ENCODE measurements at places on chromosomes 2 and 18. TPM values are rescaled to one million over a fixed set of nuclear protein-coding genes. Genes with fewer than 3 reads are reported as not detected.

GRCh38 chr2:207513551-207514257, 16.1 kb upstream of the CREB1 start:
- DNase-seq: no peak

DNA sequence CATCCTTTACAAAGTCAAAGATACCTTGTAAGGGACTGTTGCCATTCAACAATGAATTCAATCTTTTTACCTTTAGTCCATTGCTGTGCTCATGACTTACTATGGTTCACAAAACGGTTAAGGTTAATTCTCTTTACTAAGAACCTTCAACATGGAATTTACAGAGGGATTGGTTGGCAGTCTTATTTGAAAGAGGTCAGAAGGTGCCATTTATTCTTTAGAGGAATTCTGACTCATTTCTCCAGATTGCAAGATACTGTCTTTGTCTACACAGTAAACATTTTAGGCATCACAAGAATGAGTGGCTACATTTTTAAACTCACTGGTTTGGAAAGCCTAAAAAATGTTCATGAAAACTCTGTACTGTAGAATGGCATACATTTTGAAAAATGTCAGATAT, 17.4 kb downstream of the KCNH7 start:
- no peak for DNase-seq

- DNase-seq: no peak
Observed at GRCh38 chr18:47926101-47926850, 4.2 kb downstream of the SMAD2 start.

DNA sequence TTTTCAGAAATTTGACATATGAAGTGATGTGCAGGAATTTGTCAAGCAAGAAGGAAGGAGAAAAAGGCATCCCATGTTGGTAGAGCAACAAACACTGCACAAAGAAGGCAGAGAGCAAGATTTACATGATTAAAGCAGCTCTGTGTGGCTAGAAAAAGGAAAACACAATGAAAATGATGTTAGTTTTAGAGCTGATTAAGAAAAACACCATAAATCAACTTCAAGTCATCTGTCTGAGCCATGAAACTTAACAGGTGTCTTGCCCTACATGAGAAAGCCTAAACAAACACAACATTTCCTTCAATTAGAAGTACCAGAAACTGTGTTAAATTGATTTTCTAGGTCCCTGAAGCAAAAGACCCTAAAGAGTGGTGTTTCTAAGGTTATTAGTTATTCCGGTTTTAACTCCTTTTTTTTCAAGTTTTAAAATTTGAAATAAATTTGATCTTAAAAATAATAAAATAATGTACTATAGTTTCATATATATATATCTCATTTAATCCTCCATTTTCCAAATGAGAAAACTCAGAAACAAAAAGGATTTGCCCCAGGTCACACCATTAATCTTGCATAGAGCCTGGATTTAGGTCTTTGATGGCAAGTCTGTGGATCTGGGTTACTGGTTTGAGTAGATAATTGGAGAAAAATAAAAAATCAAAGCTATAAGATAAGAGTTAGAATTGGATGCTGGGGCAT, 8.6 kb upstream of the DSC1 start:
- DNase-seq: no peak

DNA sequence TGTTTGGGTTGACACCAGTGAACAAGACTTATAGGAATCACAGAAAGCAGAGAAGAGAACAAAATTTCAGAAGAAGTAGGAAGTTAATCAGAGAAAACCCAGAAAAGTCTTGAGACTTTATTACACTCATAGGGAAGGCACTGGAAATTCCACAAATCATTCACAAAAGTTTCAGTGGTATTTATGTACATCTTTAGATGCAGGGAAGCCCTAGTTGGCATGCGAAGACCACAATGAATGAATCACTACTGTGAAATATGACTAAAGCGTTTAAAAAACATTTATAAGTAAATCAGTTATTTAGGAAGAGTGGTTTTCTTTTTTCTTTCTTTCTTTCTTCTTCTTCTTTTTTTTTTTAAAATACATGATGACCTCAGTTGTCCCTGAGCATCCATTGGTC, 105.1 kb downstream of the NUP35 start:
- no peak for DNase-seq

GRCh38 chr2:165471349-165471950, 2.0 kb downstream of the CSRNP3 start:
- no peak for DNase-seq

GRCh38 chr2:210527286-210527685, 29.1 kb upstream of the CPS1 start:
- no peak for DNase-seq

The ANKRD30B gene
- total RNA-seq: 17.2 TPM

The LIMS3 gene
- 3.7 TPM for total RNA-seq

The IL36RN gene
- not detected for total RNA-seq

The SLC9A4 gene
- total RNA-seq: not detected

The LRP2 gene
- 0.89 TPM for total RNA-seq

The CTAGE1 gene
- total RNA-seq: not detected

Data from sciatic nerve (tissue), 2 donors.